NCI-H1694 (cell line): ENCODE measurements at places on chromosomes 3 and 15.

DNA sequence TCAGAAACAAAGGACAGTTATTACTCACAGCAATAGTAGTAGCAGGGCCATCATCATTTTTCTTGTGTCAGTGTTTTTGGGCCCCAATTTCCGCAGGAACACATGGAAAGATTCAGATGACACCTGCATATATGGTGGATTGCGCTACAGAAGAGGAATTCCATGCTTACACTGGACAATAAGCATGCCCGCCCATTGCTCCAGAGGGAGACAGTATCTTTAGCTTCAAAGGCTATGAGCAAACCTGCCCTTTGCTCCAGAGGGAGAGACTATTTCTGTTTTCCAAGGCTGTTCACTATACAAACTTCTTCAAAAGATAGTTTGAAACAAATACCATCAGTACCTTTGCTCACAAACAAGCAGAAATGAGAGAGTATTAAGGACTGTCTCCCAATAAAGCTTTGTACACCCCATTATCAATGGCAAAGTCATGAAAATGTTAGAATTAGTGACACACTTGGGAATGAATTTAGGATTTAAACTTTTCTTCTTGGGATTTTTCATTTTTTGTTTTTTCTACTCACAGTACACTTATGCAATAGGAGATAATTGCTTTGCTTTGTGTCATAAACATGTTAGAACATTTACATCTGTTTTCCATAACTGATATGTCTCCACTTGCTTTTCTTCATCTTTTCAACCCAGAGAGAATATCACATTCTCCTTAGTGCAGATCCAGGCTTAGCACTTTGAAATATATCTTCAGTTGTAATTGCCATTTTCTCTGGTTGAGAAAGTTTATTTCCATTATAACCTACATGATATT, 564.5 kb upstream of the ZNF717 start:
- no peak for DNase-seq

DNA sequence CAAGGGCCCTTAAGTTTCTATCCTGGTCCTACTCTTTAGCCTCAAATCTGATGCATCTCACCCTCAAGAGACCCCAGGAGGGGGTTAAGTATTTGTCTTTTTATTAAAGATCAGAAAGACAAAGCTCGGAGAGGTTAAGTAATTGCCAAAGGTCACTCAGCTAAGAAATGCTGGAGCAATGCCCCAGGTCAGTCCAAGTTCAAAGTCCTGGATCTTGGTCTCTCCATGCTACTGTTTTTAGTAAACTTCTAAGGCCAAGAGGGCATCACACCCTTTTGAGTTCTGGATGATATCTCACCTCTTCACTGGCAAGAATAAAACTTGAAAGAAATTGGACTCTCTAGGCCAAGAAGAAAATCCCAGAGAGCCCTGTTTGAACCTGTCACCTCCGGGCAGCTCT, 488.6 kb downstream of the MAGI1 start:
- no peak for DNase-seq

- DNase-seq, result no peak
Measured at GRCh38 chr15:91186904-91187656, 87.0 kb downstream of the SV2B start.

- no peak for DNase-seq
Measured at GRCh38 chr3:142940472-142940871, 23.0 kb downstream of the PAQR9 start.

- peak; percentile 32 for DNase-seq
Measured at GRCh38 chr15:73273181-73274002, 95.4 kb downstream of the HCN4 start.

GRCh38 chr3:181722156-181722555, 10.4 kb downstream of the SOX2 start:
- no peak for DNase-seq

- peak; percentile 3 for DNase-seq
Measured at GRCh38 chr3:110932567-110932966, 139.0 kb upstream of the NECTIN3 start.

DNA sequence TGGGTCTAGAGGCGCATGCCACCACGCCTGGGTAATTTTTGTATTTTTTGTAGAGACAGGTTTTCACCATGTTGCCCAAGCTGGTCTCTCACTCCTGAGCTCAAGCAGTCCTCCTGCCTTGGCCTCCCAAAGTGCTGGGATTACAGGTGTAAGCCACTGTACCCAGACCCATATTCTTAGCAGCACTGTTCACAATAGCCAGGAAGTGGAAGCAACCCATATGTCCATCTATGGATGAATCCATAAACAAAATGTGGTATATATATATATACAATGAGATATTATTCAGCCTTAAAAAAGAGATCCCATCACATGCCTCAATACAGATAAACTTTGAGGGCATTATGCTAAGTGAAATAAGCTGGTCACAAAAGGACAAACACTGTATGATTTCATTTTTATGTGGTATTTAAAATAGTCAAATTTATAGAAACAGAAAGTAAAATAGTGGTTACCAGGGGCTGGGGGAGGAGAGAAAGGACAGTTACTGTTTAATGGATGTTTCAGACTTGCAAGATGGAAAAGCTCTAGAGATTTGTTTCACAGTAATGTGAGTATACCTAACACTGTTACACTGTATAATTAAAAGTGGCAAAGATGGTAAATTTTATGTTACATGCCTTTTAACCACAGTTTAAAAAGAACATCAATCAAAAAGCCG, 35.7 kb upstream of the GRAMD1C start:
- DNase-seq, result no peak

DNA sequence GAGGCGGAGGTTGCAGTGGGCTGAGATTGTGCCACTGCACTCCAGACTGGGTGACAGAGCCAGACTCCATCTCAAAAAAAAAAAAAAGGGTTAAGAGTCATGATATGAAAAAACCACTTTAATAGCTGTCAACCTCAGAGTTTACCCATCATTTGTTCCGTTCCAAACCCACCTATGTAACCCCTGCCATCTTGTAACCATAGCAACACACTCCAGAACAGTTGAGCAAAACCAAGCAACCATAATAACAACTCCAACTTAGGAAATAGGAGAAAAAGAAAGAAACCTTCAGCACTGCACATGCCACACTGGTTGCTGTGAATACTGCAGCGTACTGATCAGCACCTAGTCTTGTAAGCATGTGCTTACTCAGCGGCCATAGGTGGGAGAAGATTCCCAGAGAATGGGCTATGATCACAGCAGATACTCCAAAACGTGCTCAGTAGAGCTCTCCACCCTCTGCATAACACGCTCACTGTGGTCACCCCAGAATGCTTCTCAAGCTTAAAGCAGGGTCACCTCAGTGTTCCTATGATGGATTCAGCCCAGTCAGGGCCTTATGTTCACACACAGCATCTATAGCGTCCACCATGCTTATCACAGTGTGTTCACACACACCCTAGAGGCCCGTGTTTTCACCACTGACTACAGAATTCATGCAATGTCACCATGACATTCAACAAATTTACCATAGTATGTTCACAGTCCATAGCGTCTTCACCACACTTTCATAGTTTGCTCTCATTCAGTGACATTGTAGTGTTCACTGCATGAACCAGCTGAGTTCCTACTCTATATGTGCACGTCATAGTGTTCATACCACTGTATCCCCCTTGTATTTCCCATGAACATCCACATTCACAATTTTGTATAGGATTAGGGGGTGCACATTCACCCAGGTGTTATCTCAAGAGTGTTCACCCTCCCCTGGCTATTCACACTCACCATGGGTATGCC, 6.5 kb upstream of the CILP start:
- DNase-seq, result no peak

DNA sequence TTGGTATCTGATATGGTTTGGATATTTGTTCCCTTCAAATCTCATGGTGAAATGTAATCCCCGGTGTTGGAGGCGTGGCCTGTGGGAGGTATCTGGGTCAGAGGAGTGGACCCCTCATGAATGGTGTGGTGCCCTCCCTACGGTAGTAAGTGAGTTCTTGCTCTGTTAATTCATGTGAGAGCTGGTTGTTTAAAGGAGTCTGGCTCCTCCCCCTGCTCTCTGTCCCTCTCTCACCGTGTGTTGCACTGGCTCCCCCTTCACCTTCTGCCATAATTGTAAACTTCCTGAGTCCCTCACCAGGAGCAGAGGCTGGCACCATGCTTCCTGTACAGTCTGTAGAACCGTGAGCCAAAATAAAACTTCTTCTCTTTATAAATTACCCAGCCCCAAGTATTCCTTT, 246.9 kb upstream of the AGTR1 start:
- DNase-seq, result no peak
